ENCODE measurements at places on chromosomes 4 and X.

DNA sequence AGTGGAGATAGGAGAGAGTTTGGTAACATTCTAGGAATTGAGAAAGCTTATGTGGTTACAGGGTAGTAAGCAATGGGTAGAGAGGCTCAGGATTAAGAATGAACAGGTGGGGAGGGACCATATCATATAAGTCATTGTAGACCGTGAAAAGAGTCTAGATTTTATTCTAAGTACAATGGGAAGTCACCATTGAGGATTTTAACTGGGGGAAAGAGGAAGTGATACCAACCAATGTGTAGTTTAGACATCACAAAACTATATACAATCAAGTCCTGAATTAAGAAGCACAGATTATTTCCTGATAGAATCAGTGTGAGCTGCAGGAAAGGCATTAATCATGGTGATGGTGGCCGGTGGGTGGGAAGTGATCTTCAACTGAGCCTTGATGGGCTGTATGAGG is 178.3 kb upstream of the ZIC3 start:
- no peak for DNase-seq

DNA sequence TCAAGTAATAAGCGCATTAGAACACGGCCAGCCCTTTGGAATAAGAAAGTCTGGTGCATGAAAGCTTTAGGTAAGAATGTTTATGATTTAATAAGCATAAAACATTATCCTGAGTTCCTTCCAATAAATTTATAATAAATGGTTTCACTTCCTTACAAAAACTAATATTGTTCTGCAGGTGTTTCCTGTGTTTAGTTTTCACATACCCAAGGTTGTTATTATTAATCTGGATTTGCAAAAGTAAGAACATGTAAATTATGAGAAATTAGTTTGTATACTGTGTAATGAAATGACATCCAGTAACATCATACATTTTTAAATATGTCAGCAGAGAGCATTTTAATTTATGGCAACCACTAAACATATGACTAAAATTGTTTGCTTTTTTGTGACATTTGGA is 72.1 kb downstream of the BANK1 start:
- no peak for DNase-seq

DNA sequence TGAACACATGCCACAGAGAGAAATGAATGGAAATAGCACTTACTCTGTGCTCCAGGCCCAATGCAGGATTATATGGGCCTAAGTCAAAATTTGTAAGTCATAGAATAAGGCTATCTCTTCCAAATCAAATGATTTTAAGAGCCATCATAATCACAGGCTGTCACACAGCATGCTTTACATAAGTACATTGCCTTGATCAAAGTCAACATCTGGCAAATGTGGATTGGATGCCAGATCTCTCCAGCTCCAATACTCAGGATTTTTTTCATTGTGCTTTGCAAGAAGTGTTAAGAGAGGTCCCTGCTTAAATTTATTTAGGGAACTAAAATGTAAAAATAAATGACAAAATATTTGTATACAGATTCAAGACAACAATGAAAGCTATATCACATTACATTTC is 299.9 kb downstream of the PRDM5 start:
- no peak for DNase-seq

DNA sequence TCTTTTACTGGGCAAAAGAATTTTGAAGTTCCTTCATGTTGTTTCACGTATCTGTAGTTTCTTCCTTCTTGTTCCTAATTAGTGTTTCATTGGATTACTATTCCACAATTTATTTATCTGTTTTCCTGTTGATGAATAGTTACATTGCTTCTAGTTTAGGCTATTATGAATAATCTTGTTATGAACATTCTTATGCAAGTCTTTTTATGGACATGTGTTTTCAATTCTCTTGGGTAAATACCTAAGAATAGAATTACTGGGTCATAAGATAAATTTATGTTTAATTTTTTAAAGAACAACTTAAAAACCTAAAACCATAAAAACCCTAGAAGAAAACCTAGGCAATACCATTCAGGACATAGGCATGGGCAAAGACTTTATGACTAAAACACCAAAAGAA is 70.9 kb upstream of the RXFP1 start:
- DNase-seq = no peak

DNA sequence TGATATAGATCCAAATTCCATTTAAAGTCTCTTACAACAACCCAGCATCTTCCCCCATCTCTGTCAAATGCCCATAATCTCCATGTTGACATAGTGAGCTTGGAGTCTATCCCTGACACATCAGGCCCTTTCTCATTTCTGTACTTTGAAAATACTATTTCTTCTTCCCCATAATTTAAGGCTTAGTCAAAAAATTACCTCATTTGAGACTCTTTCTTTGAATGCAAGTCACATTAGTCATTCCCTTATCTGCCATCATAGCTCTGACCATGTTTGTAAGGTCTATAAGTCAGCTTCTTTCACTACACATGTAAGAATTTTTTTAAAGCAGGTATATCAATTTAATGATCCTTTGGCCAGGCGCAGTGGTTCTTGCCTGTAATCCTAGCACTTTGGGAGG is 99.9 kb downstream of the DDX60 start:
- DNase-seq = no peak

DNA sequence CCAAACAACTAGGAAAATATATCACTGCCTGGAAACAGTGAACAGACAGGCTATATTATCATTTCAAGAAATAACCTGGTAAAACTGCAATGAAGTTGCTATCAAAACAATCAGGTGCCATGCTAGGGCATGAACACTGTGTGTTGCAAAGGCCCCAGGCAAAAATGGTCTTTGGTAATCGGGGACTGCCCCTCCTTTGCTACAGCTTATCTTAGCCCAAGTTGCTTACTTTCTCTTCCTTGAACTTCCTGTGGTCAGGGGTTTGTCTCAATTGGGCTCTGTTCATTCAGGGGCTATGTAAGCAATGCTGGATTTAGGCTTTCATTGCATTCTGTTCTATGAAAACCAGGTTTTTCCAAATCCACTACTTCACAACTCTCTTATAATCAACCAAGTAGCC is 30.4 kb downstream of the SCML1 start:
- no peak for DNase-seq

GRCh38 chr4:64394469-64394868 is 14.8 kb downstream of the TECRL start:
- DNase-seq = no peak

DNA sequence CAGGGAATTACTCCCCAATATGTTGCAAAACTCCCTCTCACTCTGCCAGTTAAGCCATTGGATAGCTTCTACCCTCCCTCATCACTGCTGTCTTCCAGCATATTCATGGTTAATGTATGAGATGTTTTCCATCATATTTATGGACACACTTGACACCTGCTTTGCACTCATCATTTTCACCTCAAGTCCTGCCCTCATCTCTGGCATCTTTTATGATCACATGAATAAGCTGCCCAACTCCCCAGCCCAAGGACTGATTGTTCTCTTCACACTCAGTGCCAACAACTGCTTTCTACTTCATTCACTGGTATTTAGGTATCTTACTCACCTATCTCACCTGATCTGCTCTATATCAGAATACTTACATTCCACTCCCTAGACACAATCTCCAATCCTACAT is 131.1 kb upstream of the TTC29 start:
- no peak for DNase-seq

GRCh38 chrX:136202889-136203288 is 48.3 kb downstream of the MAP7D3 start:
- DNase-seq = no peak

DNA sequence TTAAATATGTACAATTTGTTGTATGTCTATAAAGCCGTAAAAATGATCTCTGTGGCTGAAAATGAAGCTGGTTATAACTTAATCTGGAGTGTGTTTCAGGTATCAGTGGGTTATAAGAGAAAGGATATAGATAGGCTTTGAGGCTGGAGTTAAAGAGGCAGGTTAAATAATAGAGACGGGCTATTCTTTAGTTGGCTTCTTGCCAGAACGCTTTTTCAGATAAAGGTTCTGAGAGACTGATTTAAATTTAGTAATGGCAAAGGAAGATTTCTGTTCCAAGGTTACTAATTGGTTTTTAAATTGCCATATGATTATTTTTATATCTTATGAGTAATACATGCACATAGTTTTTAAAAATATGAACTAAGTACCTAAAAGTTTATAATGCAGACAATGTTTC is 117.4 kb downstream of the AWAT2 start:
- no peak for DNase-seq

DNA sequence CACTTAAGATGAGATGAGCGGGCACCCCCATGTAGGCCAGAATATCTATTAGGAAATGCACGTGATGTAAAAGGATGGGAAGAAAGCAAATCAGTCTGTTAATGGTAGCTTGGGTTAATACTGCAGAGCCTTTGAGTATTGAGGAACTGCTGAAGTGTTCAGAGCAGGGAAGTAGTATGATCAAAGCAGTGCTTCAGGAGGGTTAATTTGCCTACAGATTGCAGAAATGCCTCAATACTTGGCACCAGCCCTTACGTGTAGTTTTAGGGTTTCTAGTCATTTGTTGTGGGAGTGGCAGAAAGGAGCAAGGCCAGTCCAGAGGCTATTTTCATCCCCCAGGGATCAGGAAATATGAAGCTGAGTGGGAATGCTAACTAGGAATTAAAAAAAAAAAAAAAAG is 19.7 kb downstream of the ZFX start:
- no peak for DNase-seq

GRCh38 chr4:108240366-108240765 is 71.6 kb upstream of the LEF1 start:
- DNase-seq = no peak

DNA sequence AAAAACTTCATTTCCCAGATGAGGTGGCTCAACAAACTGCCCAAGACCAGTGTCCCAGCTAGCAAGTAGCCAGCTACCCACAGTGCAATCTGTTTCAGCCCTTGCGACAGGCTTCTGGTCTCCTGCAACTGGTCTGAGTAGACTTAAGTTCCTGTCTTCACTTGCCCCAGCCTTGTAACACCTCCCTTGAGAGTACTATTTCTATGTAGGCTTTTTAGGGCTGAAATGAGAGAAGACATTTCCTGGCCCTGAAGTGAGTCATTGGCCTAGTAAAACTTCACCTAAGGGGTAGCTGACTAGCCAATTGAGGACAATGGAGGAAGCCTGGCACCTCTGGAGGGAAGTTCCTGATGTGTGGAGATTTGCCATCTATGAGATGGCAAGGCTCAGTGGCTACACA is 80.1 kb upstream of the STIM2 start:
- no peak for DNase-seq

- no peak for DNase-seq
Observed at GRCh38 chr4:38650133-38650532, 13.9 kb upstream of the KLF3 start.

All from sciatic nerve (tissue), 2 donors.